ENCODE measurements at places on chromosomes 7 and 10.

DNA sequence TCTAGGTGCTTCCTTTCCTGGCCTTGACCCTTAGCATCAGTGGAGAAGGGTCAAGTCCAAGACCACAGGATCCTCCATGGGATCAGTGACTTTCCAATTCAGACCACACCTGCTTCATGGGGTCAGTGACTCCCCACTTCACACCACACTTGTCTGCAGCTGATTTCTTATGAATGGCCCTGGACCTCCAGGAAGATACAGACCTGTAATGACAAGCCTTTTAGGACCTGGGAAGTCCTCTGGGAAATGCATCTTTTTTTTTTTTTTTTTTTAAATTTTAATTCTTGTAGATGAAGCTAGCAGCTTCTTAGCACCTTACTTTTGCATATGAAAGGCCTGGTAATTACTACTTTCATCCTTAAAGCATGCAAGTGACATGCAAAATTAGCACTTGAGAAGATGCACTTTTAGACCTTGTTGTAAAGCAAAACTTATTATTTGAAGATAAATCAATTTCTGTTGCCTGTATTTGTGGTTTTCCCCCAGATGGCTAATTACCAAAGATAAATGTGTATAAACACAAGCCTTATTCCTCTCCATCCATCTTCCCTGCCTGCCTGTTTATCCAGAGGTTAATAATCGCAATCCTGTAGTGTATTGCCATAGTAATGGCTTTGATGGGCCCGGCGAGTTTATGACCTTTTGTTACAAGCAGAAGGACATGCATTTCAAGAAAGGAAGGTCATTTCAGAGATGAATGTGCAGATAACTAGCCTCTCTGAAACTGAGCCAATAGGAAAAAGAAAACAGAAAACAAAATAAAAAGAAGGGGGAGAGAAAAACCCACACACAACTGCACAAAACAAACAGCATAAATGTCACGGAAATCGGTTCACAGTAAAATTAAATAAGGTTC lies 1018.7 kb downstream of the TYW1 start:
- DNase-seq = no peak

DNA sequence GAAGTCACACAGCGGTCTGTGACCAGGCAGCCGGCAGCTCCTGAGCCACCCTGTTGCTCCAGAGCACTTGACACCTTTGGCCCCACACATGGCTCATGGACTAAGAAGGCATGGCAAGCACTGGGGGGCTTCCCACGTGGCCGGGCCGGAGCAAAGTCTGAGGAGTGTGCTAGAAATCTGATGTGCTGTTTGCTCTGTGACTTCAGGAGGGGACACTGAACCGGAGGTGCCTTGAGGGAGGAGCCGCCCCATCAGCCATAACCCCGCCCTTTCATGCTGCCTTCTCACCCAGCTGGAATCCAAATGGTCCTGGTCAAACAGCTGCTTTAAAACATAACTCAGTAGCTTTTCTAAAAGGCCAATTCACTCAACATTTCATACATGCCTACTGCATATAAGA lies 33.5 kb downstream of the PROSER2 start:
- no peak for DNase-seq

GRCh38 chr7:80132594-80132993 lies 2.0 kb upstream of the GNAI1 start:
- no peak for DNase-seq

DNA sequence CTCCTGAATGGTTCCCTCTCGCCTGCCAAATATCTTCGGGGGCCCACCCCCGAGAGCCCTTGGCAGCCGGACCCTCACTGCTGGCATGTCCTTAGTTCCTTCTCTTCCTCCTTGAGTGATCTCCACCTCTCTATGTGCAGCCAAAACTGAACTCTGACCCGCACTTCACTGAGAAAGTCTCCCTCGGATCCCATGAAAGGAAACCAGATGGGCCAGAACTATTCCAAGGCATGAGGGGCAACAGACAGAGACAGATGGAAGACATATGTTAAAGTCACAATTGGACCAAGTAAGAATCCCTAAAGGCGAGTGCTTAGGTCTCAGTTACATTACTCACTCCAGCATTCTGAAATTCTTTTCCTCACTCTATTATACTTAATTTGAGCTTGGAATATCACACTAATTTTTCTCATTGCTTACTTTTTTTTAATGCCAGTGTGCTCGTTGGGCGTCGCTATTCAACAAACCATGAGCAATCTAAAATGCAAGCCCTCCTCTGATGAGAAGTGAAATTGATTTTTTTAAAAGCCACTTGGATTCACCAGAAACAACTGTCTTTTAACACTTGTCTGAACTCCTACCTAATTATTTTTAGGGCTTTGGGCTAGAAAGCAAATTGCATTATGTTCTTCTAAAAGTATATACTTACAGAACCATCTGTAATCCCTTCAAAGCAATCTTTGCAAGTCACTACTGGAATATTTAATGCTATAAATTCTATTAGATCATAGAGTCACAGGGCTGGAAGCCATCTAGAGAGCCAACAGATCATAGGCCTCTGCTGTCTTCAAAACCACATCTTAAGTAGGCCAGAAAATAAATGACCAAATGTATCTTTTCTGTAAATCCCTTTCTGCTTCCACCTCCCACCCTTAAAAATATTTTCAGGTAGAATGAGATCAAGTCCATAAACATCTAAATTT lies 43.3 kb upstream of the EZH2 start:
- peak; percentile 44 for DNase-seq

- no peak for DNase-seq
These were observed 76.7 kb downstream of the ATXN7L1 start for GRCh38 chr7:105799677-105800076.

DNA sequence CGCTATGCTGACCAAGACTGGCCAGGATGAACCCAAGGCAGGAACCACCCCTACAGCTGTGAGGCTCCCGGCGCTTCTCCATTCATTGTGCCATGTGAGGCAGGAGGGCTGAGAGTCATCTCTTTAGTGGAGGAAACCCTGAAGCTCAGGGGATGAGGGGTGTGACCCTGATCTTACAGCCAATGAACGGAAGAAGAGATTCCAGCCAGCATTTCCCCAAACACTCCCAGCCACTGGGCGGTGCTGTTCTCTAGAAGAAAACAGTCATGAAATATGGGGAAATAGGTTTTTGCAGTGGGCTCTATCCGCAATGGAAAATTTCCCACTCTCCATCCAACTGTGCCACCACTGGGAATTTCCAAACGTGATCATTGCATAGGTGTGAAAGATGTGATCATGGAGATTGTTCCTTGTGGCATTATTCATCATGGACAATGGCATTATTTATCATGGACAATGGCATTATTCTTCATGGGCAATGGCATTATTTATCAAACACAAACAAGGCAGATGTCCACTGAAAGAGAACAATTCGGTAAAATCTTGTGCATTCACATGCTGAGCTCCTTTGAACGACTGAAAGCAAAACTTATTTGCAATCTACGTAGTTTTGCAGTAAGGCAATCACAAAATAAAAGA lies 14.0 kb upstream of the SLC18A2 start:
- no peak for DNase-seq

DNA sequence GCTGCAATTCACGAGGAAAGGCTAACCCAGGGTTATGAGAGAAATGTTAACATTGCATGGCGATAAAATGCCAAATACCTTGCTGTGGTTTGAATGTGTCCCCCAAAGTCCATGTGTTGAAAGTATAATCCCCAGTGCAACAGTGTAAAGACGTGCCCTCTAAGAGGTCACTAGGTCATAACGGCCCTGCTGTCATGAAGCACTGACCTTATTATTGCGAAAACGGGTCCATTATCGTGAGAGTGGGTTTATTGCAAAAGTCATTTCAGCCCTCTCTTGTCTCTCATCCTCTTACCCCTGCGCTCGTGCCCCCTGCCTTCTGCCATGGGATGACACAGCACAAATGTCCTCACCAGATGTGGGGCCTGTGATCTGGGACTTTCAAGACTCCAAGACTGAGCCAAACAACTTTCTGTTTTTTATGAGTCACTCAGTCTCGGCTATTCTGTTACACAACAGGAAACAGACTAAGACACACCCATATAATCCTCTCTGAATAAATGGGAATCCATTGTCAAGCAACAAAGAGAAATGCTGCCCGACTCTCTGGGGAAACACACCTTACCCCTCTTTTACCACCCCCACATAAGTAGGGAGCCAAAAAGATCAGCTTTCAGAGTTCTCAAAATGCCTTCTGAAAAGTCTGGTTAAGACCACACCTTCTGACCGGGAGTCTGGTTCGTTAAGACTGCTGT lies 73.1 kb upstream of the UCN3 start:
- peak; percentile 66 for DNase-seq

- DNase-seq = no peak
These were observed 126.9 kb downstream of the CXCL12 start for GRCh38 chr10:44258019-44258418.

- no peak for DNase-seq
These were observed 1.8 kb downstream of the ADARB2 start for GRCh38 chr10:1735562-1735961.

DNA sequence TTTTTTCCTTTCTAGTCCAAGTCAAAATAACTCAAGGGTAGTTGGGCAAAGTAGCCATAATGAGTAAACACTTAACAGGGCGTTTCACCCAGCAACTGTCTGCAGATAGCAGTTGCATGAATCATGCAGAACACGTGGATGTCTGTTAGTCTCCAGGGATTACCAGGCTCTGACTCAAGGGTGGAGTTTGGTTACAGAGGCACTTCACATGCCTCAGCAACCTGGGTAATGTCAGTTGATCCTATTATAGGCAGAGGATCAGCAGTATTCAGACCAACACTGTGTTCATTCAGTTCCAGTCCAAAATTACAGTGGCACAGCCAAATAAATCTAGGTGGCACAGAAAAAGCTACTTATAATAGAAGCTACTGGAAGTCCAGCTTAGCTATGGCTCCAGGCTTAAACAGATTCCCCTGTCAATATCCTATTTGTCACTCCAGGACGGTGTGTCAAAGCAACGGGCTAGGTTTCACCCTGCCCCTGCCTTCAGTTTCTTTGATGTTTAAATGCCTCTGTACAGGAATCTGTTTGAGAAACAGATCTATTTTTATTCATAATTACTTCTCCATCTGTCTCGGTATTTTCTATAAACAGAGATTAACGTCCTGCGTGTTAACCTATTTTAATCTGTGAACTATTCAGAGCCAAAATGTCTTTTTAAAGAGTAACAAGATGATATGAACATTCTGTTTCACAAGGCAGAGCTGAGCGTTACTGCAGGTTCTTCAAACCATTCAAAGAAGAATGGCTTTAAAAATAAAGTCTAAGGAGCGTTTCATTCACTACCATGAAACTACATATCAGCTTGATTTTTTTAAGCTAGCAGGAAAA lies 162.6 kb upstream of the AKR1E2 start:
- no peak for DNase-seq

DNA sequence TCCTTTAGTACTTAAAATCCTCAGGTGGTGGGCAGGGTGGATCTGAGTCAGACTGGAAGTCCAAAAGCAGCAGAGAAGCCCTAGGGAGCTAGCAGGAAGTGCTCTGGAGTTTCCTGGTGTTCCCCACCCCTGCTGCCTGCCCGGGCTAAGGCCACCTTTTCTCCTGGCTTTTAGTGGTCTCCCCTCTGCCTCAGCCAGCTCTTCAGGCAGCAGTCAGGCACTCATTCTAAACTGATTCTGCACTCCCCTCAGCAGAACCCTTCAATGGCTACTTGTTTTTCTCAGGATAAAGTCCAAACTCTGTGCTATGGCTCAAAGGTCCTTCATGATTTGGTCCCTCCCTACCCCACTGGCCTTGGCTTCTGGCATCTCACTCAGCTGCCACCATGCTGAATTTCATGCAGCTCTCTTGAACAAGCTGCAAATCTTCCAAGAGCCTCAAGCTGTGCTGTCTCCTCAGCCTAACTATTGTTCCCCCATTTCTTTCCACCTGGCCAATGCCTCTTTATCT lies 28.9 kb upstream of the DNMBP start:
- no peak for DNase-seq

GRCh38 chr7:45573661-45574415 lies at the start of gene ADCY1:
Gene ADCY1, plus strand, starts transcription at chr7:45574368. Its CDS starts 176 bp downstream, at chr7:45574544.
- DNase-seq = peak; percentile 66

GRCh38 chr10:72011468-72011867 lies 47.3 kb downstream of the CHST3 start:
- no peak for DNase-seq

GRCh38 chr10:78502210-78502936 lies 468.7 kb downstream of the RPS24 start:
- DNase-seq = peak; percentile 18

GRCh38 chr10:97058521-97058920 lies 127.2 kb downstream of the SLIT1 start:
- no peak for DNase-seq

DNA sequence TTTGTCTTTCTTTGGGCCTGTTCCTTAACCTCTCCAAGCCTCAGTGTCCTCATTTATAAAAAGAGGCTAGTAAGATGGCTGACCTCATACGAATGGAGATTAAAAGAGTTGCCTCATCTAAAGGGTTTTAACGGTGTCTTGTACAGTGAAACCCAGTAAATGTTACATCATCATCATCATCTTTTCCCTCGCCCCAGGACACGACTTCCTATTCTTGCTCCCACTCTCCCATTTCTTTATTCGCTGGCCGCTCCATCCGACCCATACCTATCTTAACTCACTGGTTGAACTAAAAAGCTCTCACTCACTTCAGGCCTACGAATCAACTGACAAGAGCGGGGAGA lies 554 bp downstream of the FRA10AC1 start:
- no peak for DNase-seq

GRCh38 chr10:110739811-110740271 lies 95.7 kb downstream of the RBM20 start:
- DNase-seq = no peak

- no peak for DNase-seq
These were observed 225.8 kb upstream of the TCERG1L start for GRCh38 chr10:131537281-131537680.

GRCh38 chr10:117457071-117457810 lies 82.0 kb upstream of the PDZD8 start:
- no peak for DNase-seq

- DNase-seq = no peak
These were observed 147.2 kb downstream of the AKR1D1 start for GRCh38 chr7:138223402-138223879.

- DNase-seq = no peak
These were observed 41.4 kb upstream of the BET1 start for GRCh38 chr7:94045581-94045980.

GRCh38 chr7:154423231-154423630 lies 371.0 kb downstream of the DPP6 start:
- DNase-seq = no peak

DNA sequence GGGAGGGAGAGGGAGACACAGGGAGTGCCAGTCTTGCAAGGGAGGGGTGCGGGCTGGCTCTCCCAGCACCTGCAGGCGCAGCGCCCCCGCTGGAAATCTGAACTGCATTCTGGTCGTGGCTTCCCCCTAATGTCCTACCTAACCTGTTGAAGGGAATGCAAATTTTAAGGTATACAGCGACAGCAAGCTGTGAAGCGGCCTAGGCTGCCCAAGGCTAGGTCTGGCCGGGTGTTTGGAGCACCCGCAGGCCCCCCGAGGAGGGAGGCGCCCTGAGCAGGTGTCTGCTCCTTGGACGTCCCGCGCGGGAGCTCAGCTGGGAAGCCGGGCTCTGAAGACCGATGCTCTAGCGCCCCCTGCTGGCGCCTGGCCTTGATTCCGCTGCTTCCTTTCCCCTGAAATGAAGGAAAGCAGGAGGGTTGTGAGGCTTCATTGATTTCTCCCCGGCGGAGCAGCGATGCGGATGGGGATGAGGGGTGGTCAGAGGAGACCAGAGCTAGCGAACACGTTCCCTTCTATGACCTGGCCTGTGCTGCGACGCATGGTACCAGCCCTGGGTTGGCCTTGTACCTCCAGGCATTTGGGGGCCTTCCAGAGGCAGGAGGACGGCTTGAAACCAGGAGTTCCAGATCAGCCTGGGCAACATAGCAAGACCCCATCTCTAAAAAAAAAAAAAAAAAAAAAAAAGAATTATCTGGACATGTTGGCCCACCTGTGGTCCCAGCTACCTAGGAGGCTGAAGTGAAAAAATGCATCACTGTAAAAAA lies 601.3 kb downstream of the GALNT17 start:
- DNase-seq = peak; percentile 93

Data from activated CD8-positive, alpha-beta memory T cell treated with anti-CD3 and anti-CD28 coated beads, Interleukin-2, amount 50 U/mL, for 48 hours (primary cell).